ENCODE measurements at places on chromosomes 5 and 9. TPM values are rescaled to one million over a fixed set of nuclear protein-coding genes. Genes with fewer than 3 reads are reported as not detected.

Gene RNF130
- 43.3 TPM for total RNA-seq

Gene DMRT1
- not detected for total RNA-seq

Gene FAM200C
- 2.3 TPM for total RNA-seq

Gene NUTM2G
- not detected for total RNA-seq

Gene IL17B
- total RNA-seq = not detected

Gene FOXD4L4
- total RNA-seq = 0.13 TPM

Gene DNAI1
- total RNA-seq = not detected

Gene PCDHB2
- 4.5 TPM for total RNA-seq

Gene SLC36A3
- total RNA-seq = not detected

Gene SOHLH1
- total RNA-seq = not detected

Gene PCDHA9
- total RNA-seq = not detected

Gene SMIM32
- total RNA-seq = not detected

Gene PCDHGA6
- total RNA-seq = 0.29 TPM

Gene TAF11L10
- total RNA-seq = not detected

Gene CARTPT
- not detected for total RNA-seq

Gene GRXCR2
- total RNA-seq = not detected

Gene IL13
- total RNA-seq = not detected

Gene KCNMB1
- total RNA-seq = not detected

Gene PCDHGB1
- 1.7 TPM for total RNA-seq

Gene DENND4C
- total RNA-seq = 12.6 TPM

Gene ZFP37
- total RNA-seq = 1.6 TPM

Gene MAT2B
- 49.6 TPM for total RNA-seq

Gene PHF24
- total RNA-seq = 0.09 TPM

Data from A549 treated with ZK216348 at 1 μM for 4 hours (cell line).